GM12864 (cell line): ENCODE measurements at places on chromosomes 5 and 9.

- DNase-seq = no peak
Observed at GRCh38 chr9:128415281-128415680, 5.4 kb upstream of the CERCAM start.

GRCh38 chr5:109922381-109922995, 232.8 kb downstream of the MAN2A1 start:
- no peak for DNase-seq

GRCh38 chr9:126330536-126330935, 3.9 kb downstream of the MVB12B start:
- no peak for DNase-seq

DNA sequence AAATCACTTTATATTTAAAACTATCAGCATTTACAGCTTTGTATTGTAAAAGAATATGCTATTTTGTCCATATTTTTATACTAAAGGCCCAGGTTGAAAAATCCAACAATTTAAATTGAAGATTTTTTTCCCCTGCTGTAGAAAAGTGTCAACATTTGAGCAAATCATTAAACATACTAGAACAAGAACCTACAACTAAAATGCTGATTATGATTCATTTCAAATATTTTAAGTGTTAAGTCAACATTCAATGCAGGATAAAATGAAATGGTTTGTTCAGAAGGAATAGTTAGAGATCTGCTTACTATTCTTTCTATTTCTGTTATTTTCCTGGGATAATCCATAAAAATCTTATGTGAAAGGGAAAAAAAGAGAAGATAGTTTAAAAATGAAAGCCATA, 866.5 kb upstream of the DMAC1 start:
- DNase-seq = no peak

DNA sequence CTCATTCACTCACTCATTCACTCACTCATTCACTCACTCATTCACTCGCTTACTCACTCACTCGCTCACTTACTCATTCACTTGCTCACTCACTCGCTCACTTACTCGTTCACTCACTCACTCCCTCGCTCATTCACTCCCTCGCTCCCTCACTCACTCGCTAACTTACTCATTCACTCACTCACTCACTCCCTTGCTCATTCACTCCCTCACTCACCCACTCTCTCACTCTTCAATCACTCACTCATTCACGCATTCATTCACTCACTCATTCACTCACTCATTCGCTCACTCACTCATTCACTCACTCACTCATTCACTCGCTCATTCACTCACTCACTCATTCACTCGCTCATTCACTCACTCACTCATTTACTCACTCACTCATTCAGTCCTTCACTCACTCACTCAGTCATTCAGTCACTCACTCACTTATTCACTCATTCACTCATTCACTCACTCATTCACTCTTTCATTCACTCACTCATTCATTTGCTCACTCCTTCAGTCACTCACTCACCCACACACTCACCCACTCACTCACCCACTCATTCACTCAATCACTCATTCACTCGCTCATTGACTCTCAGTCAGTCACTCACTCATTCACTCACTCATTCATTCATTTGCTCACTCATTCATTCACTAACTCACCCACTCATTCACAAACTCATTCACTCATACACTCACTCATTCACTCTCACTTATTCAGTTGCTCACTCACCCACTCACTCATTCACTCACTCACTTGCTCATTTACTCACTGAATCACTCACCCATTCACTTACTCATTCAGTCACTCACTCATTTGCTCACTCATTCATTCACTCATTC, 36.0 kb upstream of the NOTCH1 start:
- DNase-seq = no peak

GRCh38 chr5:79512049-79512448, 1.9 kb downstream of the HOMER1 start:
- no peak for DNase-seq

DNA sequence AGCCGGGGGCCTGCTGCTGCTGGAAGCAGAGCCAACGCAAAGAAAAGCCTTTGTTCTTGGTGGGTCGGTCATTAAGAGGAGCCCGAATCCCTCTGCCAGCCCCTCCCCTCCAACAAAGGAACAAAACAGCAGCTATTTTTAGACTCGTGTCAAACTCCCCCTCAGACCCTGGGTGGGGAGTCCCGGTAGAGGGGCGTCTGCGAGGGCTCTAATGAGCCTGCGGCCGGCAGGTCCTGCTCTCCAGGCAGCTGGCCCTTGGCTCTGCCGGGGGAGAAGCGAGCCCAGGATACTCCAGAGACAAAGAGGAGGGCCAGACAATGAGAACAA, 114.0 kb downstream of the LHX2 start:
- no peak for DNase-seq

- no peak for DNase-seq
Observed at GRCh38 chr9:38292480-38292879, 100.0 kb upstream of the ALDH1B1 start.

GRCh38 chr9:26334706-26335105, 557.9 kb downstream of the CAAP1 start:
- DNase-seq = no peak

- DNase-seq = no peak
Observed at GRCh38 chr5:1593903-1594356, 70.2 kb upstream of the LPCAT1 start.

DNA sequence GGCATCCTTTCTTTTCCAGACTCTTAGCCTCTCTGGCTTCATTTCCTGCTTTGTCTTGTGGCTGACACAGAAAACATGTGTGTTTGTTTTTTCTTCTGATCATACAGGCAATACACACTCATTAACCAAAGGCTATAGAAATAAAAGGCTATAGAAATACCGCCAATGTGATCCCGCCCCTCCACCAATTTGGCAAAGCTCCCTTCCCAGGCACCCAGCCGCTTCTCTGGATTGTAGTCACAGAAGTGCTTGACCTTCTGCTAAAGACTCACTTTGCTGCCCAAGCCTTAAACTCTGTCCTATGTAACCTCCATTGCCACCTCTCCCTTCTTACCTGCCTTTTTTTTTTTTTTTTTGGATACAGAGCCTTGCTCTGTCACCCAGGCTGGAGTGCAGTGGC, 5.3 kb downstream of the TXNDC15 start:
- no peak for DNase-seq

DNA sequence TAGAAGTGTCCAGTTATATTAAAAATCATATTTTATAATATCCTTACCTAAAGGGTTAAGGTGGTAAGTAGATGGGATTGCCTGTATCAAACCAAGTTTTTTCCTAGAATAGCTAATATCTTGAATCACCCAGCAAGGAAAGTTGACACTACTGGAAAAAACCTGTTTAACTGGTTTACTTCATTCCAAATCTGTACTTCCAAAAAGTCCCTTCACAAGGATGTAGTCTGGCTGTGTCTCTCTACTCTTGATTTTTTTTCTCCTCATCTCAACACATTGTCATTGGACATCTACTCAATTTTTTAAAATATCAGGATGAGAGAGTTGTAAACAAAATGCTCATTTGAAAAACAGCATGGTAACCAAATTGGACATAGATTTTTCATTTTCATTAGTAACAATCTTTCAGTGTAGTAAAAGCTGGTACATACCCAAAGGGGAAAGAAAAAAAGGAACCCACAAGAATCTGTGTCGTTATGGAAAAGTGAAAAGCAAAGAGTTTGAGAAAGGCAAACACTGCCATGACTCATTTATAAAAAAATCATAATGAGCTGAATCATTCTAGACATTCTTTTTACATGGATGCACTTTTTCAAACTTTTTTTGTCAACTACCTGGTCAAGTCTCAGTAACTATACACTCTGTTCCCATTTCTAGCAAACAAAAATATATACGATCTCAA, 173.5 kb downstream of the GLIS3 start:
- DNase-seq = no peak

GRCh38 chr9:9499546-9499945, 1113.3 kb downstream of the PTPRD start:
- no peak for DNase-seq

- DNase-seq = no peak
Observed at GRCh38 chr9:121658591-121658990, 7.2 kb downstream of the DAB2IP start.

GRCh38 chr9:107847978-107848964, 358.7 kb upstream of the KLF4 start:
- no peak for DNase-seq

DNA sequence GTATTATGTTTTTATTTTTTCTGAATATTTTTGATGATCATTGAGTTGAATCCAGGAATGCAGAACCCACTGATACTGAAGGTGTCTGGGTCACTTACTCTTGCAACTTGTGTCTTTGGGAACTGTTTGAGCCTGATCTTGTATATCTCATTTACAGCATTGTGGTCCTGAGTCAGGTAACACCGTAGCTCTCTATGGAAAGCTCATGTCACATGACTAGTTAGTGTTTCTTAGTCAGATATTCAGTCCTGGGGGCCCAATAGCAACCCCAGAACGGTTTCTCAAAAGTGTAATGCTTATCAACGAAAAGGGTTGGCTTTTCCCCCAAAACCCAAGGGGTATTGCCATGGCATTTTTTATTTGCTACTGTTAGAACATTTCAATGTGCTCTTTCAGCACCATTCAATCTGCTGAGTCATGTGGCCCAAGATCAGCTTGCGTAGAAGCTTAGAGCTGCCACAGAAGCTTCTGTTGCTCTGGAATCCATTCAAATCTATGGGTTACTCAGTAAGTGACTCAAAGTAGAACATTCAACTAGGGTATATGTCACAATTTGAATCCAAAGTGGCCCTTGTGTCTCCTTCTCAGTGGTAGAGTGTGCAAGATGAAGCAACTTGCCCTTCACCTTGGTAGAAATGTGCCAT, 12.1 kb upstream of the PTAR1 start:
- DNase-seq = no peak

DNA sequence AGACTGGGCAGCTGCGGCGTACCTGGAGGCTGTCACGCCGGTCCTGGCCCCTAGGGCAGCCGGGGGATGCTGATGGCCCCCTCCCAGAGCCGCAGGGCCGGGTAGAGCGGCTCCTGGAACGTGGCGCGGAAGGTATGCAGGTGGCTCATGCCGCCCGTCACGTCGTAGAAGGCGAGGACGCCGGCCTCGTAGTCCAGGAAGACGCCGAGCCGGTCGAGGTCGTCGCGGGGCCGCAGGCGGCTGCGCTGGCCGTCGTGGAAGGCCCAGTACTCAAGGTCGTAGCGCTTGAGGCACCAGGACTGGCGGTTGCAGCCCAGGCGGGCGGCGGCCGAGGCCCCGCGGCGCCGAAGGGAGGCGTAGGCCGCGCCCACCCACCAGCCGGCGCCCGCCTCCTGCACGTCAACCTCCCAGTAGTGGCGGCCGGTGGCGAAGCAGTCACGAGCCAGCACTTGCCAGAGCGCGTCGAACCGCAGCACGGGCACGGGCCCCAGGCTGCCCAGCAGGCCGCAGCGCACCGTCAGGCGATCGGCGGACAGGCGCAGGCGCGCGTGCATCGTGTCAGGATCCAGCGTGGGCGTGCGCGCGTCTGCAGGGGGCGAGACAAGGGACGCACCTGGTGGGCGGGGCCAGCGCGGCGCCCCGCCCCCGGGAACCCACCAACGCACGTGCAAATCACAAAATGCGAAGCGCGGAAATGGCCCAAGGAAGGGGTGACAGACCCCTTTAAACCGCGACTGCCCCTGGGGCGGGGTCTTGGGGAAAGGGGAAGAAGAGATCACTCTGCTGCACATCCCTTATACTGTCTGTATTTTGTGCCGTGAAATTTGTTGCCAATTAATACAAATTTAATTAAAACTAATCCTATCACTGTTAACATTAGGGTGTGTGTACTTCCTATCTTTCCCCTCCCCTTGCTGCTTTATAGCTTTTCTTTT, 31.2 kb downstream of the NANS start:
- DNase-seq = no peak

GRCh38 chr9:116809656-116810055, 122.6 kb downstream of the TRIM32 start:
- no peak for DNase-seq

GRCh38 chr9:133113949-133114885, 6.8 kb downstream of the RALGDS start:
- no peak for DNase-seq
